ENCODE measurements at places on chromosomes 2 and 18.

DNA sequence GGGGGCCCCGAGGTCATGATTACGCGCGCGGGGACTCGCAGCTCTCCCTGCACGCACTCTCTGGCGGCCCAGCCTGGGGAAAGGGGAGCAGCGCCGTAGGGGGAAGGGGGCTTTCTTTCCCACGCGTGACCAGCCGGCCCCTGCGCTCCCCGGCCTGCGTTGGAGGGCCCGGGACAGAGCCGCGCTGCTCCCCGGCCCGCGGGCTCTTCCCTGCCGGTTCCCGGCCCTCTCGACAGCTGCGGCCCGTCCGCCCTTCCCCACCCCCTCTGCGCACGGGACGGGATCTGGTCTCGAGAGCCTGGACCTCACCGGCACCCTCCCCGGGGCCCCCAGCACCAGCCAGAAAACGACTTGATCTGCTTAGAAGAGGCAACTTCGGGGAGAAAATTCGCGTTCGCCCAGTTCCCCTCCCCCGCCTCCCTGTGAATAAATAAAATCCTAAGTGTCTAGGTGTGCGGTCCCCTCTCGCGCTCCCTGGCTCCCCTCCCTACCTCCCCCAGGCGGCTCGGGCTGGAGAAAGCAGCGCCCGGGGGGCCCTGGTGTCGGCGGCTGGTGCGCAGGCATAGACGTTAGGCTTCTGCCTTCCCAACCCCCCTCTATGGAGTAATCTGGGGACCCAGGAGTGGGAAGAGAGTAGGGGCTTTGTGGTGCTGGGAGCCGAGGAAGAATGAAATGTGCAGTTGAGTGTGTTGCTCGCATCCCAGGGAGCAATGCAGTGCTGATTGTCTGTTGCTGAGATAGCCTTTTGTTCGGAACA lies 803 bp upstream of the FIGN start:
- DNase-seq, result peak; percentile 59

GRCh38 chr2:854460-854859 lies 96.2 kb upstream of the SNTG2 start:
- DNase-seq, result no peak

GRCh38 chr2:239534581-239535412 lies 134.0 kb upstream of the HDAC4 start:
- DNase-seq, result no peak

- DNase-seq, result peak; percentile 30
Measured at GRCh38 chr18:58761241-58761969, 90.1 kb downstream of the MALT1 start.

- DNase-seq, result no peak
Measured at GRCh38 chr18:12500986-12501385, 93.3 kb downstream of the PRELID3A start.

- DNase-seq, result no peak
Measured at GRCh38 chr2:17756668-17757067, 2.7 kb downstream of the GEN1 start.

DNA sequence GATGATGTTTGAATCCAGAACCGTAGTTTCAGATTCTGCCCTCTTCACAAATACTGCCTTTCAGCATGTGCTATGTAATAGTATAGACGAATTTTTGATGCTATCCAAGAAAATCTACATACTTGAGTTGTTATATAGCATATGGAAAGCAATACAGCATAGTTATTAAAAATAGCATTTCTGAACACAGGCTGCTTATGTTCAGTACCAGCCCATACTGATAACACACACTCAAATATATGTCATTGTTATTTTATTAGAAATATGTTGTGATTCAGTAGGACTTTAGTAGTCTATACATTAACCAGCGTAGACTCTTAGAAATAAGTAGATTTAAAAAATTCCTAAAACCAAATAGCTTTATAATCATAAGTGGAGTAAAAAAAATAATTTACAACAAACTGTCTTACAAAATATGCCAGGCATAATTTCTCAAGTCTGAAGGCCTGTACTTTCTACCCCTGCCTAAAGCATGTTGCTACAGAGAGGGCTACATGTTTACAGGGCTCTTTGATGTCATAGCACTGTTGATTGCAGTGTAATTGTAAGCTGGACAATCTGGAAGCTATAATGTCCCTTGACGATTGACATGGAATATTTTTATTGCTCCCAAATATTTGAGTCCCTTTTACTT lies 86.3 kb downstream of the ASXL3 start:
- no peak for DNase-seq

- DNase-seq, result no peak
Measured at GRCh38 chr18:25349131-25349925, 2.6 kb downstream of the ZNF521 start.

DNA sequence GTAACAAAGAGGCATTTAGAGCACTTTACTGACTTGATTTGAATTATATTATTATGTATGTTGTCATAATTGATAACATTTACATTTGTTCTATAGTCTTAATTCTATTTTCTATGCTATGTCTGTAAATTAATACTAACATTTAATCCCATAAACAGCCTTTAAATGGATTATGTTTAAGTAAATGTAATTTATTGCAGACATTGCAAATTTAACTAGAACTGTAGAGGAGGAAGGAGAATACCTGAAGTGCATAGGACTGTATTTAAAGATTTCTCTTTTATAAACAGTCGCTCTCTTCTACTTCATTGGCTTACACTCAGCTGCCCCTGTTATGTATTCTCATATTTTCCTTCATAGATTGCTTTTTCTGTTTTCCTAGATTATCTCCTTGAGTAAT lies 92.4 kb downstream of the SPAG16 start:
- no peak for DNase-seq

DNA sequence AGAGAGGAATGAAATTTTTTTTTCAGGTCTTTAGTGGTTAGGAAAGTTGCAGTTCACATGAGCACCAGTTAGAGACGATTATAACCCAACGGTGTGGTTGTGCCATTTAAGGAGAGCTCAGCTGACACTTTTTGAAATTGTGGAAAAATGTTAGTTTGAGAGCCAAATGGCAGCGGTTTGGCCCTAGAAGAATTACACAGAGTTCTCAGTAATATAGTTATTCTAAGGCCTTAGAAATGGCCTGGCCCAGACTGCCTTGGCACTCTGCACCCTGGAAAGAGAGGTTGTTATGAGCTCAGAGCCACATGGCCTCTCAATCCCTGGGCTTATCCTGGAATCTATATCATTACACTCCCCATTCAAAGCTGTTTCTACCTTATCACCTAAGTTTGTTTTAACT lies 117.4 kb downstream of the RHBDD1 start:
- DNase-seq, result no peak

DNA sequence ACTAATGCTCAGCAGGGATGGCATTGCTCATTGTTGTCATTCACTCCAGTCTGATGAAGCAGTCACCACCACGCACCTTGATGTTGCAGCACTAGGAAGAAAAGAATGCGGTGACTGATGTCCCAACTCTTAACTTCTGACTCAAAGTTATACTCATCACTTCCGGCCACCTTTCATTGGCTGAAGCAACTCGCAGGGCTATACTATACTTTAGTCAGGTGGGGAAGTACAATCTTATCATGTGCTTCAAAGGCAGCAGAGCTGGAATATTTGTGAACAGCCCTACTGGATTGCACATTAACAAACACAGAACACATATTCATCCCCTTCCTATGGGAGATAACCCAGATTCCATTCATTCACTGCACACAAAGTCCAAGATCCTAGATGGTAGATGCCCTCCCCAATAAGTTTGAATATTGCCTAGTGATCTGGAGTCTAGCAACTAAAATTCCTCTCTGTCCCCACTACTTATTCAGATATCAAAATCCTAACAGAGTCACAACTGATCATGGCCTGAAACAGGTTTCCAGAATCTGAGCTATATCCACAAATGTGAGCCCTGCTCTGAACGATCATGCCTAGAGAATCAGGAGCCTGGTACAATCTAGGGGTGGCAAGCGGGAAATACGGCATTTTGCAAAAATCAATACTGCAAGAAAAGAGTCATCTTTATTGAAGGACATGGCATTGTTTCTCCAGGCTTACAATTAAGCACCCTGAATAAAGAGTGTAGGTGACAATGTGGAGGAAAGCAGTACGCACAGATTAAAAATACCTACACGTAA lies 3.4 kb upstream of the SPATS2L start:
- no peak for DNase-seq

DNA sequence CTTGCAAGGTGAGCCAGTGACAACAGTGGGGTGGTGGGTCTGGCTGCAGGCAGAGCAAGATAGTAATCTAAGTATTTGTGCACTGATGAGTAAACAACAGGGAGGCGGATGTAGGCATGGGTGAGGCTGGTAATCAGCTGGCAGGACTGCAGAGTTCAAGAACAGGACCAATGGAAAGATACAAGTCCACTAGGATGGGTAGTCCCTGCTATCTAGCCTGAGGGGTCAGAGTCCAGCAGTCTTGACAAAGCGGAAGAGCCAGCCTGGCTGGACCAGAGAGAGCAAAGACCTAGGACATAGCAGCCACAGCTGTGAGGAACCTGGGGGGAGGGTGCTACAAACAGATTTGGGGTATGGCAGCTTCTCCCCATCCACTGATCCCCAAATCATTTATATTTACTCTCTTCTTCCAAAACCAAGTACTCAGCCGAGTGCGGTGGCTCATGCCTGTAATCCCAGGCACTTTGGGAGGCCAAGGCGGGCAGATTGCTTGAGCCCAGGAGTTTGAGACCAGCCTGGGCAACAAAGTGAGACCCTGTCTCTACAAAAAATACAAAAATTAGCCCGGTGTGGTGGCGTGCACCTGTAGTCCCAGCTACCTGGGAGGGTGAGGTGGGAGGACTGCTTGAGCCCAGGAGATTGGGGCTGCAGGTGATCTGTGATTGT lies 25.9 kb downstream of the VIL1 start:
- no peak for DNase-seq

GRCh38 chr2:6771634-6772611 lies 93.8 kb downstream of the CMPK2 start:
- DNase-seq, result no peak

GRCh38 chr18:22238036-22238435 lies 68.6 kb downstream of the GATA6 start:
- no peak for DNase-seq

DNA sequence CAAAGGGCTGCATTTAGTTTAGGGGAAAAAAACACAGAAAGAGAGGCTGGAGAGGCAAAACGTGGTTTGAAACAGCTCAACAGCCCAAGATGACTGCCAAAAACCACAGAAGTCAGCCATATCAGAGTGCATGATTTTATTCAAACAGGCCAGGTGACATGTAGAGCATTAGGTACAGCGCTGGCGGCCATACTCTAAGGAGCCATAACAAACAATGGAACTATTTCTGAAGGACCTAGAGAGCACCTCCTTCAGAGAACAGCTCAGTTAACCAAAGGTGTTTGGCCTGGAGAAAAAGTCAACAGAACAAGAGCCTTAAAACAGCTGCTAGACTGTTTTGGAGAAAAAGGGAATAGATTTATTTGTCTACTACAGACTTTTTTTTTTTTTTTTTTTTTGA lies 2.6 kb downstream of the THADA start:
- DNase-seq, result no peak

DNA sequence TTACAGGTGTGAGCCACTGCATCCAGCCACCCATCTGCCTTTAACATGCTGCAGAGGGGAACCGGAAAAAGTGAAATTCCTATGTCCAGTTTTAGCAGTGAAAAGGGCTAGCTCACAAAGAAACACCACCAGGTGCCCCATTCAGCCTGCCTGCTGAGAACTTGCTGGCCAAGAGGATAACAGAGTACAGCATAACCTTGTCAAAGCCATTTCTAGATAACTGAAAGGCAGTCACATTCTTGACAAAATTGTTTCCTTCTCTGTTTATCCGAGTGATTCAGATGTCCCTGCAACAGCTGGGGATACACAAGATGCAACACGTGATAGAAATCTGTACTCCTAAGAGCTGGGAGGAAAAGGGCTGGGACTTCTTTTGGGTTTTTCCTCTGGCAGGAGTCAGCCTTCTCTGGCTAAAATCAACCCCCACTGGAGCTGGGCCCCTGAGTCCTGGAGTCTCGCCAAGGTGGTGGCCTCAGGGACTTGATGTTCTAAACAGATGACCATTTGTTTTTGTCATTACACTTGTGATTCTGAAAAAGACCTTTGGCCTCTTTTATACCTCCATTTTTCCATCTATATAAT lies 505.4 kb downstream of the BCL11A start:
- DNase-seq, result no peak

DNA sequence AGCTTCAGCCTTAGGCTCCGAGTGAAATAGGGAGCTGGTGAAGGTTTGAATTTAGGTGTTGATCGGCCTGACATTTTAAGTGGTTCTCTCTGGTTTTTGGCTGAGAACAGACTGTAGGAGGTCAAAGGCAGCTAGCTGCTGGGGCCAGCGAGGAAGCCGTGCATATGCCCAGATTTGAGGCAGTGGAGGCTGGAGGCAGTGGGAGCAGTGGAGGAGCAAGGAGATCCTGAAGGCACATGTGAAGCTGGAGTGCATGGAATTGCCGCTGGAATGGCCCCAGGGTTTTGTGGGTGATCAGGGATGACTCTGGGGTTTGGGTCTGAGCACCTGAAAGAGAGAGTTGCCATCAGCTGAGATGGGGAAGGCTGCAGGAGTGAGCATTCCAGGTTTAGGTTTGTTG lies 25.1 kb downstream of the STEAP3 start:
- no peak for DNase-seq

GRCh38 chr2:131035826-131036231 lies 57.4 kb downstream of the FAM168B start:
- DNase-seq, result peak; percentile 49

GRCh38 chr2:184119989-184120800 lies 478.1 kb upstream of the ZNF804A start:
- DNase-seq, result no peak

DNA sequence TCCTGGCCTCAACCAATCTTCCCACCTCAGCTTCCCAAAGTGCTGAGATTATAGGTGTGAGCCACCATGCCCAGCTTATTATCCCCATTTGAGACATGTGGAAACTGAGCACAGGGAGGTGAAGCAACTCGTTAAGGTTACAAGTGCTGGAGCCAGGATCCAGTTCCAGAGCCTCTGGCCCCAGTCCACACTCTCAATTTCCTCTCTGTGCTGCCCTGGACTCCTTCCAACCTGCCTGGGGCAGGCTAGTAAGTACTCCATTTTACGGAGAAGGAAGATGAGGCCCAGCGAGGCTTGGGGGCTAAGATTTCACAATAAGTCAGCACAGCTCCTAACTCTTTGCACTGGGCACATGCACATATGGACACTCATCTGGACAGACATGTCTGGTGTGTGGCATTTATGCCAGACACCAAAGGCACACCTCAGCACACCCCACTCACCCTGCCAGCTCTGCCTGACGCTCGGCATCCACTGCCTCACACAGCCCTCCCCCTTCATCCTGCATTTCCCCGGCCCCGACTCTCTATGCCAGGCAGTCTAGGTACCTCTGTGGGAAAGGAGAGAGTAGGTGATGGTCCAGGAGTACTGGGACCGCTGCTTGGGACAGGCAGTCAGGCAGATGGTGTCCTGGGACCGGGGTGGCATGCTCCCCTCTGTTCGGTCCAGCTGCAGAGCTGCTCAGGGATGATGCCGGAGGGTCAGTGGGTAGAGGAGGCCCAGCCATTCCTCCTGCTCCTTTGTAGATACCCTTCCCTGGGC lies 20.5 kb downstream of the CFAP65 start:
- DNase-seq, result no peak

- DNase-seq, result no peak
Measured at GRCh38 chr18:8121942-8122480, 487.2 kb upstream of the RAB12 start.

DNA sequence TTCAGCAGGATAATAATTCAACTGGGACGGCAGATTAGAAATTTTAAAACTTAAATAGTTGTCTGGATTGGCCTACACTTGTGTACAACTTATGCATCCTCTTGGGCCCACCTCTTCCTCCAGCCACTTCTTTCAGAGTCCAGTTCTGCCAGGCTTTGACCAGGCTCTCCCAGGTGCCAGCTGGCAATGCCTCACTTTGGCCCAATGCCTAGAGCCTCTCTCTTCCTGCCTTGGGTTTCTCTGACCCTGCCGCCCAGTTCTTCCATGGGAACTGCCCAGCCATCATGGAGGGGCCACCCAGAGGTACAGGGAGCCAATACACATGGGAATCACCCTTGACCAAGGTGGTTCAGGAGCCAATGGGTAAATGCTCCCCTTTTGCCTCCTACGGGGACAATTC lies 135.5 kb downstream of the IRS1 start:
- DNase-seq, result no peak
